Hepatocyte (in vitro differentiated cells): ENCODE measurements at places on chromosomes 5 and 9. TPM values are rescaled to one million over a fixed set of nuclear protein-coding genes. Genes with fewer than 3 reads are reported as not detected.

GRCh38 chr5:131749138-131749537 lies 47.7 kb downstream of the FNIP1 start:
- DNase-seq, result no peak
- H3K27ac ChIP-seq, result no peak overlapping the region
- H3K36me3 ChIP-seq, result no peaks in the 10 kb centered on the region
- H3K4me3 ChIP-seq, result no peak overlapping the region
- no peaks in the 10 kb centered on the region for H3K27me3 ChIP-seq

The ABCA2 gene
- 12.7 and 14.6 TPM in 2 replicates for total RNA-seq

GRCh38 chr5:1437226-1437829 lies 7.9 kb downstream of the SLC6A3 start:
- peaks cover 8% of the 10 kb centered on the region for H3K27me3 ChIP-seq
- no peaks in the 10 kb centered on the region for H3K4me1 ChIP-seq
- no peaks in the 10 kb centered on the region for H3K36me3 ChIP-seq
- H3K4me3 ChIP-seq, result no peak overlapping the region
- no peak overlapping the region for H3K27ac ChIP-seq
- DNase-seq, result peak; percentile 67

The ZNF883 gene
- total RNA-seq, result 2.8 and 5.7 TPM in 2 replicates

DNA sequence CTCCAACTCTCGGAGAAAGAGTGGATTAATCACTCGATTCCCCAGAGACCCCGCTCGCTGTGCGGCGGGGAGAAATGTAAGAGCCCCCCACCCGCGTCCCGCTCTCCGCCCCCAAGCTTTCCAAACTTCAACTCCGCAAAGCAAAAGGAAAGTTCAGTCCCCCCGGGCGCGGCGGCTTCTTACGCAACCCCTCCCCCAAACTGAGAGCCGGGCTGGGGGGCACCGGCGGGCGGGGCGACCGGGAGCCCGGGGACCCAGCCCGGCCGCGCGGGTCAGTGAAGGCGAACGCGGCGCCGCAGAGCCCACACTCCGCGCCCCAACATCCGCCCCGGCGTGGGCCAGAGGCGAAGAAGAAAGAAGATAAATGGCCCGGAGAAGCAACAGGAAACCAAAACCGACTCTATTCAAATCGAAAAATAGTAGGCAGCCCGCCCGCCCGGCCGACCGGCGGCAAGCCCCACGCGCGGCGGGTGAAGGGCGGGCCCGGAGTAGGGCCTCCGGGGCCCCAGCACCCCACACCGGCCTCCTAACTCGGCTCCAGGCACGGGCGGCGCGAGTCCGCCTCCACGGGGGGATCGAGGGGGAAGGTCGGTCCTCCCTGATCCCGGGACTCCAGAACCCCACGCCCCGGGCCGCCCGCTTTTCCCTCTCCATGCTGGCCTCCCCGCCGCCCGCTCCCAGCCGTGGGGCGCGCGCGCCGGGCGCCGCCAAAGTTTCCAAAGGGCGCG lies 720 bp downstream of the NOTCH1 start:
- H3K27ac ChIP-seq, result peak overlapping the region; percentile 81
- H3K4me1 ChIP-seq, result peaks cover 24% of the 10 kb centered on the region
- DNase-seq, result peak; percentile 51

The RETREG1 gene
- 23.8 and 24.6 TPM in 2 replicates for total RNA-seq

GRCh38 chr5:175638305-175638704 lies 19.6 kb upstream of the HRH2 start:
- no peaks in the 10 kb centered on the region for H3K36me3 ChIP-seq
- no peak overlapping the region for H3K4me3 ChIP-seq
- no peak for DNase-seq
- no peaks in the 10 kb centered on the region for H3K27me3 ChIP-seq

DNA sequence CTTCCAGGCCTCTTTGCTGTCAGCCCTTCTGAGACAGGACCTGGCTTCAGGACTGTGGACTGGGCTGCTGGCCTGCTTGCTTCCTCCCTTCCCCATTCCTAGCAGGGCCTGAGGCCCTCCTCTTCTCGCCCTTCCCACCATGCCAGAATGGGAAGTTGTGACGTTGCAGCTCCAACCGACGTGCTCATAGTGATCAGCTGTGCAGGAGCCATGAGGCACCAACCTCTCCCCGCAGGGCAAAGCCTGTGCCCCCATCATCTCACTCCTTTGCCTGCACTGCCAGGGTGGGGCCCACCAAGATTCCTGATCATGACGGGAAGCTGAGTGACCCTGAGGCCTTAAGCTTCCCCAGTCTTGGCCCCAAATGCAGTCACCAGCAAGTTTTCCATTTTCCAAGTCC lies 45.1 kb upstream of the GARNL3 start:
- no peaks in the 10 kb centered on the region for H3K4me1 ChIP-seq
- no peaks in the 10 kb centered on the region for H3K36me3 ChIP-seq
- no peak overlapping the region for H3K27ac ChIP-seq

DNA sequence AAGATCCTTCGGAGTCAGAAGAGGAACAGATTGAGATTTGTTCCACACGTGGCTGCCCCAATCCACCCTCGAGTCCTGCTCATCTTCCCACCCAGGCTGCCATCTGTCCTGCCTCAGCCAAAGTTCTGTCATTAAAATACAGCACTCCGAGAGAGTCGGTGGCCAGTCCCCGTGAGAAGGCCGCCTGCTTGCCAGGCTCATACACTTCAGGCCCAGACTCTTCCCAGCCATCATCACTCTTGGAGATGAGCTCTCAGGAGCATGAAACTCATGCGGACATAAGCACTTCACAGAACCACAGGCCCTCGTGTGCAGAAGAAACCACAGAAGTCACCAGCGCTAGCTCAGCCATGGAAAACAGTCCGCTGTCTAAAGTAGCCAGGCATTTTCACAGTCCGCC lies 85.9 kb downstream of the GOLPH3 start:
- no peak overlapping the region for H3K4me3 ChIP-seq
- no peak overlapping the region for H3K27ac ChIP-seq
- no peaks in the 10 kb centered on the region for H3K36me3 ChIP-seq
- no peaks in the 10 kb centered on the region for H3K27me3 ChIP-seq
- DNase-seq, result no peak
- H3K4me1 ChIP-seq, result no peaks in the 10 kb centered on the region

- no peaks in the 10 kb centered on the region for H3K36me3 ChIP-seq
- H3K4me1 ChIP-seq, result no peaks in the 10 kb centered on the region
- no peak for DNase-seq
- no peak overlapping the region for H3K4me3 ChIP-seq
- no peaks in the 10 kb centered on the region for H3K27me3 ChIP-seq
These were observed 114.4 kb downstream of the CHSY3 start for GRCh38 chr5:130018641-130019040.

DNA sequence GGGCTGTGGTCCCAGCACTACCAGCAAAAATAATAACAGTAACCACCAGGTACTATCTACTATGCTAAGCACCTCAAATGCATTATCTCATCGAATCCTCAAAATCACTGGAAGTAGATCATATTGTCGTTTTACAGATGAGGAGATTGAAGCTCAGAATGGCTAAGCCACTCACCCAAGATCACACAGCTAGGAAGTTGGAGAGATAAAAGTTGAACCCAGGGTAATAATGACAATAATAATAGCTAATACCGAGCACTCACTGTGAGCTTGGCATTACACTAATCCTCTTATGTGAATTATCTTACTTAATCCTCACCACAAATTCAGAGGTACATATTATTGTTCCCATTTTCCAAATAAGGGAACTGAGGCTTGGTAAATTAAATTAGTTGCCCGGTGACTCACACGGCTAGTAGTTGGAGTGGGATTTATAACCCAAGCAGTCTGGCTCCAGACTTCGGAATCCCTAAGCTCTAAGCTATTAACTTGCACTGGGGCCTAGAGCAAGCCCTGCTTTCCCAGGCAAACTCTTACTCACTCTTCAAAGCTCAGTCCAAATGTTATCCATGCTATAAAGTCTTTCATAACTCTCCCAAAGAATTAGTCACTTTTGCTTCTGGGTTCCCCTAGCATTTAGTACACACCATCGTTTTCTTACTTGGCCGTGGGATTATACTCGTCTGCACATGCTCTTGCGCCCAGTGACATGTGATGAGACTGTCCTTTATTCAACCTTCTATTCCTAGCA lies 3.8 kb downstream of the ARSI start:
- peaks cover 23% of the 10 kb centered on the region for H3K4me1 ChIP-seq
- no peak overlapping the region for H3K4me3 ChIP-seq
- no peaks in the 10 kb centered on the region for H3K36me3 ChIP-seq
- DNase-seq, result peak; percentile 75

DNA sequence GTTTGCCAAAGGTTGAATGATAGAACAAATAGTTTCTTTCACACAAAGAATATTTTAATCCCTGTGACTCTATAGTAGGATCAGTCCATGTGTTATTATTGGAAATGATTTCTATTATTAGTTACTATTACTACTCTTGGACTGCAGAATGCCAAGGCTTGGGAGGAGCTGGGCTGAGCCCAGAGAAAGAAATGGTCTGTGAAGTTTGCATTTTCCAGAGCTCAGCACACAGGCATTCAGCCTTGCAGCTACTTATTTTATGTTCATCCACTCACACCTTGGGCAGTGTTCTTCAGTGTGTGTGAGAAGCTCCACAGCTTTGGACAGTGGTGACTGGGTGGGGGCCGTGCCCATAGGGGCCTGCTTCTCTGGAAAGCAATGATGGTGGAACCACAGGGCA lies 583.1 kb downstream of the CCDC171 start:
- DNase-seq, result no peak
- no peaks in the 10 kb centered on the region for H3K36me3 ChIP-seq
- no peaks in the 10 kb centered on the region for H3K27me3 ChIP-seq
- H3K27ac ChIP-seq, result no peak overlapping the region

DNA sequence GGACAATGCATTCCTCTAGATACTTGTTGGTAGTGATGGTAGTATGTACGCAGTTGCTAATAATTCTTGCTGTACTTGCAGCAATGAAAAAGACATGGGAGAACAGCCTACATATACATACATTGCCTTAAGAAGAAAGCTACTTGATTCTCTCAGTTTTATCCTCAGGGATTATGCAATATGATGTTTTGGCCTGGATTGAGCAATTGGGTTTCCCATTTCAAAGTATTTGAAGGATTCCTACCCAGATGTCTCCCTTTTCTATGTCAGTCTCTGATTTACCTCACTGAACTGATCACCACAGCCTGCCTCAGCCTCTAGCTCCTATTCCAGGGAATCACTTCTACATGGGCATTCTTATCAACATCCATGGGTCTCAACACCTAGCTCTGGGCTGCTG lies 210.1 kb upstream of the CDH10 start:
- H3K27me3 ChIP-seq, result no peaks in the 10 kb centered on the region
- no peak for DNase-seq
- no peaks in the 10 kb centered on the region for H3K4me1 ChIP-seq
- no peak overlapping the region for H3K27ac ChIP-seq

- H3K27ac ChIP-seq, result peak overlapping the region; percentile 100
- H3K27me3 ChIP-seq, result no peaks in the 10 kb centered on the region
- peaks cover 59% of the 10 kb centered on the region for H3K4me1 ChIP-seq
- H3K4me3 ChIP-seq, result peak overlapping the region; percentile 100
These were observed 20.5 kb upstream of the NDST1 start for GRCh38 chr5:150487199-150488061.

- H3K27me3 ChIP-seq, result no peaks in the 10 kb centered on the region
- H3K4me1 ChIP-seq, result peaks cover 6% of the 10 kb centered on the region
- H3K36me3 ChIP-seq, result no peaks in the 10 kb centered on the region
- no peak overlapping the region for H3K27ac ChIP-seq
- H3K4me3 ChIP-seq, result no peak overlapping the region
These were observed 1696.5 kb downstream of the MAT2B start for GRCh38 chr5:165201771-165202518.

The ROR2 gene
- total RNA-seq, result 24.7 and 29.5 TPM in 2 replicates

The ITGA2 gene
- total RNA-seq, result 10.2 and 10.8 TPM in 2 replicates

DNA sequence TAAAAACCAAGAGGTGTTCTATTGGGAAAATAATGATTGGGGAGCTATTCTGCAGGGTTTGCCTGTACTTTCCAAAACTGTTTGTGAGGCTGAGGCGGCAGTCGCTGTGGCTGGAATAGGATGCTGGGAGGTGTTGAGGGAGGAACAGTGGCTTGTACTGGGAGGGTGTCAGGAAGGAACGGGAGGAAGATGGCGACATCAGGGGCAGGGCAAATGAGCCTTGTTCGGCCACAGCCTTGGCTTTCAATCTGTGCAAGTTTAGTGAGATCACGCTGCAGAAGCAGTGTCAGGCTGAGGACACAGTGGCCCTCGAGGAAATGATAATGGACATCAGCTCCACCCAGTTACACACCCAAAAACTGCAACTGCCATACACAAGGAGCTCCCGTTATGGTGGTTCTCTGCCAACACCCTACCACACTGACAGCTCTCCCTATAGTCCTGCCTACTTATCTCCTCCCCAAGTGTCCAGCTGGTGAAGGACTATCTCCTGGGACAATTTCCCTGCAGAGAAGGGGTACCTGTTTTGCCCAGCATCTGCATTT lies 27.3 kb downstream of the KIF2A start:
- H3K4me3 ChIP-seq, result no peak overlapping the region
- no peaks in the 10 kb centered on the region for H3K27me3 ChIP-seq
- DNase-seq, result no peak

DNA sequence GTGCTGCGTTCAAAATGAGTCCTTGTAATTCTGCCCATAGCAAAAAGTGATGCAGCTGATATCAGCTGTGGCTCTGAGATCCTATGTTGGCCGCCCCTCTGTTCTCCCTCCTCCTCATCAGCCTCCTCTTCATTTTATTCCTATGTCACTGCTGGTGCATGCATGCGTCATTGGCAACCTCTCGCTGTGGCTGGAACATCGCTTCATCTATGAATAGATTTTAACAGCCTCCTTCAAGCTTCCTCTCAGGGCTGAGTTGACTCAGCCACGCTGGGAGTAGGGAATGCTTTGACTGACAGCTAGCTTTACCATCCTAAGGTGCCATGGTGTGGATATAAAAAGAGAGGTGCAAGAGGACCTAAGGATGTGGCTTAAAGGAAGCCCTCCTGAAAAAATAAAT lies 303.5 kb downstream of the PLK2 start:
- H3K36me3 ChIP-seq, result no peaks in the 10 kb centered on the region
- no peak overlapping the region for H3K27ac ChIP-seq
- H3K4me3 ChIP-seq, result no peak overlapping the region
- no peaks in the 10 kb centered on the region for H3K27me3 ChIP-seq

The SNX24 gene
- total RNA-seq, result 26.9 and 38.2 TPM in 2 replicates
